Stimulated activated naive CD4-positive, alpha-beta T cell (primary cell): ENCODE measurements at places on chromosomes 1 and 21.
A peak's percentile ranks its signal among the peaks of the same experiment; 100 is the strongest.

DNA sequence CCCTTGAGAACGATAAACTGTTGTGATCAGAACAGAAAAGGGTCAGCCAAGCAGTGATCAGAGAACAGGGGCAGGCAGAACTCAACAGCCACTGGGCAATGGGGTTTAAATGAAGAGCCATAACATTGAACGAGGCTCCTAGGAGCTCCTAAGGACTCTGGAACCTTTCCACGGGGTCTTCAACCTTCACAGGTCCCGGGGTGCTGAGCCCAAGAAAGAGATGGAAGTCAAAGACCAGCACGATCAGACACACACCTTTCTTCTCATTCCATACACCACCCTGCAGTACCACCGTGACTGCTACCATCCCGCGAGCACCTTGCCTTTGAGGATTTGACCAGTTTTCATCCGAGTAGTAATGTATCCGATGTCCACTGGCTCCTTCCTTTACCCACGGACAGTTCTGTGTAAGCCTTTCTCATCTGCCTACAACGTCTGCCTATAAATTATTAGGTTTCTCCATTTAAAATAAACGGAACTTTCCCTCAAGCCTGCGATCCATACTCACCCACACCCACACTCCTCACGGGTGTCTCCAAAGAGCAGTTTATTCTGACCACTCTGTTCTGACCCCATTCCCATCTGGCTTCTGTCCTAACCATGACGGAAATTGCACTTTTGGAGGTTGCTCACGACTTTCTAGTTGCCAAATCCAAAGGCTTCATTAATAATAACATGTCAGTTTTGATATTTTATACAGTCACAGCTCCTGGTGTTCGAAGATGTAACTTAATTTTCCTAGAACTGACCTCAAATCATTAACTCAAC is 16.8 kb upstream of the HHAT start:
- no peak for DNase-seq

GRCh38 chr21:45320261-45321025 is 32.7 kb upstream of the POFUT2 start:
- no peak for DNase-seq

DNA sequence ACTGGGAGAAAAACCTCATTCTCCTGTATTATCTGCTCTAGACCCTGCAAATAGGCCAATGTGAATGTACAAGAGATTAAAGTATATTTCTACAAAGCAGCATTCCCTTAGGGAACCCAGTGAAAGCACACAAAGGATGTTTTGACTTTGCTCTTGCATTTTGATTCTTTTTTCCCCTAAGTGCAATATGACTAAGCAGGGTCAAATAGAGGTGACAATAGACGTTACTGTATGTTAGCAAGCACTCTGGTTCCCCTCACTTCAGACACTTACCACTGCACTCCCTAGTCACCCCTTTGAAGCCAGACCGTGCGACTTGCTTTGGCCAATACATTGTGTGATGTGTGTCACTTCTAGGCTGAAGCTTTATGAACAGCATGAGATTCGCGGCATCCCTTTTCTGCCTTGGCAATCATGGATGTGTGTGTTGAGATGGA is 209.7 kb downstream of the RHOU start:
- no peak for DNase-seq

GRCh38 chr1:43653339-43653738 is 3.4 kb downstream of the KDM4A start:
- DNase-seq, result no peak

- DNase-seq, result peak; percentile 81
These were observed at the start of gene ZNF684 for GRCh38 chr1:40531381-40532061. TSS of gene ZNF684 (plus strand) at chr1:40531637. CDS start at chr1:40533167, 1,530 bp downstream.

GRCh38 chr1:111197598-111198284 is 2.7 kb downstream of the DENND2D start:
- peak; percentile 73 for DNase-seq

DNA sequence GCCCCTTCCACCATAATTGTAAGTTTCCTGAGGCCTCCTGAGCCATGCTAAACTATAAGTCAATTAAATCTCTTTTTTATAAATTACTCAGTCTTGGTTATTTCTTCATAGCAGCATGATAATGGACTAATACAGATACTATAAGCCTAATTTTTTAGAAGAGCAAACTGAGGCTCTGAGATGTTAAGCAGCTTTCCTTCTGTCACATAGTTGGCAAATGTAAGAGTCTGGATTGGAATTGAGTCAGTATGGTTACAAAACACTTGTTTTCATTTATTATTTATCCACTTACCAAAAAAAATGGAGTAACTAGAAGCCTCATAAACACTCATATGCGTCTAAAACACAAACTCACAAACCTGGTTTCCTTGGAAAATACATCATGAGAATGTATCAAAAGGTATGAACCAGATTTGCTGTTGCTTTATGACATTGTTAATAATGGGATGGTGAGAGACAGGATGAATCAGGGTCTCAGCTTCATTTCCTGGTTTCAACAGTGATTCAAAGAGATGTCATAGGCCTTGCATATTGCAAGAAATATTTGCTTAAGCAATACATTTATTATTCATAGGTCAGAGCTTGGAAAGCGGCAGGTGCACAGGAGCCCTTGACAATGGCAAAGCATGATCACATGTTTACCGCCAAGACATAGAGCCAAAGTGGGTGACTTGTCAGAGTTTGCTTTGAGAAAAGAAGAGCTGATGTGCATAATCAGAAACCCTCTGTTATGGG is 221.5 kb downstream of the GRIK1 start:
- no peak for DNase-seq

DNA sequence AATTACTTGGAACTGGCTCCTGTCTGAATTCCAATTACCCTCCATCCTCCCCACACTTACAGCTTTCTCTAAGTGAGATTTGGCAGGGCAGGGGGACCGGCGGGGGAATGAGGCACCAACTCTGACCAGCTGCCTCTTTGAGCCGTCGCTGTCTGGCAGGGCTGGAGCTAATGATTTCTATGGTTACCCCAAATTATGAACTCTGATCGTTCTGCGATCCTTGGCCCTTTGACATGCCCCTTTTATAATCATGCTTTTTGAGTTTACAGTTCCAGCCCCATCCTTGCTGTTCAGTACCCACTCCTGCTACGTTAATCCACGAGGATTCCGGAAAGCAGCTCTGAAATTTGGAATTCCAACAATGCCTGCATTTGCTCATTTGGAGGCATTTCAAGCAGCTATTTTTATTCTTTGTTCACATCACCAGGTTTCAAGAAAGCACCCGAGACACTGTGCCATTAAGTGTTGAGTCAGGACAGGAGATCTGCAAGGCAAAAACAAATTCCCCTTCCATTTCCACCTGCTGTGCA is 54.6 kb upstream of the LBR start:
- no peak for DNase-seq

DNA sequence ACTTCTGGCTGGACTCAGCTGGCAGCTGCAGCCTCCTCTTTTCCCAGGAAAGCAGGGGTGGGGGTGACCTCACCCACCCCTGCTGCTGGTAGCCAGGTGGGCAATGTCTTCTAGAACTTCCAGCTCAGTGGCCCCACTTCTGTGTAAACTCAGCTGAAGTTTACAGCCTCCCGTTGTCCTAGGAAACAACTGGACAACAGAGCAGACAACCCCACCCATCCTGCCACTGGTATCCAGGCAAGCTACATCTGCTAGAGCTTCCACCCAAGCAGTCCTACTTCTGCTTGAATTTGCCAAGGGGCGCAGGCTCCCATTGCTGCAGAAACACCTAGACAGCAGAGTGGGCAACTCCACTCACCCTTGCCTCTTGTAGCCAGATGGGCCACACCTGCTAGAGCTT is 309.6 kb upstream of the BEND5 start:
- DNase-seq, result no peak

- peak; percentile 7 for DNase-seq
These were observed 4.1 kb upstream of the CACNA1E start for GRCh38 chr1:181479137-181479745.

DNA sequence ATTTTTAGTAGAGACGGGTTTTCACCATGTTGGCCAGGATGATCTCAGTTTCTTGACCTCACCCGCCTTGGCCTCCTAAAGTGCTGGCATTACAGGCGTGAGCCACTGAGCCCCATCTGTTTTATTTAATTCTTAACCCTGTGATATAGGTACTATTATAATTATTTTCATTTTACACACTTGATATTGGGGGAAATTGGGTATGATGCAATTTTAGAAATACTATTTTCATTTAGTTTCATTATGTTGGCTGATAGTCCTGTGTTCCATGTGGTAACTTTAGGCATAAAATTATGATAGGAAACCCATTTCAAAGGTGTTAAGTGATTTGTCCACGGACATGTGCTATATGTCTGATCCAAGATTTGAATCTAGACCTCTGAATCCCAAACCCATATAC is 61.1 kb downstream of the SPEN start:
- DNase-seq, result no peak

- no peak for DNase-seq
These were observed 1.8 kb downstream of the NHLH2 start for GRCh38 chr1:115839029-115839678.

DNA sequence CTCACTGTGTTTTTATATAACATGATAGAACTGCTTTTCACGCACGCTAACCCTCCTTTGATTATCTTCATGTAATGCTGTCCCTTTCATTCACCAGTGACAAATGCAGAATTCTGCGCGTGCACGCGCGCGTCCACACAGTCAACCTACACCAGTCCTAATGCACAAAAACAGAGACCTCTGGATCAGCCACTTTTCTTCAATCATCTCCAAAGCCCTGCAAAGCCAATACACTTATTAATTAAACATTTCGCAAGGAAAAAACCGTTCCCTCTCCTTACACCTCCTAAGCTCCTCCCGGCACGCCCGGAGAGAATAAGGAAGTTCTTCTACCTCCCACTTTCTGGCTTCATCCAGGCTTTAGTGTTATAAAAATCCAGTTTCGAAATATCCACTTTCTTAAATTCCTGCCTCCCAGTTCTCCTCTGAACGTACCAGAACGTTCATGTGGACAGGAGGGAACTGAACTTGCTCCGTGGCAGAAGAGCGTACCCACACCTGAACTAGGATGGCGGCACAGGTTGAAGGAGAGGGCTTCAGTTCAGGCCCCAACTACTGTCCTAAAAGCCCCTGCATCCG is 4.6 kb downstream of the LMX1A start:
- no peak for DNase-seq

GRCh38 chr1:72635719-72636118 is 353.4 kb upstream of the NEGR1 start:
- no peak for DNase-seq

- peak; percentile 3 for DNase-seq
These were observed 89.0 kb upstream of the PPM1J start for GRCh38 chr1:112803906-112804762.

- no peak for DNase-seq
These were observed 50.6 kb upstream of the SLC45A1 start for GRCh38 chr1:8267307-8267706.

DNA sequence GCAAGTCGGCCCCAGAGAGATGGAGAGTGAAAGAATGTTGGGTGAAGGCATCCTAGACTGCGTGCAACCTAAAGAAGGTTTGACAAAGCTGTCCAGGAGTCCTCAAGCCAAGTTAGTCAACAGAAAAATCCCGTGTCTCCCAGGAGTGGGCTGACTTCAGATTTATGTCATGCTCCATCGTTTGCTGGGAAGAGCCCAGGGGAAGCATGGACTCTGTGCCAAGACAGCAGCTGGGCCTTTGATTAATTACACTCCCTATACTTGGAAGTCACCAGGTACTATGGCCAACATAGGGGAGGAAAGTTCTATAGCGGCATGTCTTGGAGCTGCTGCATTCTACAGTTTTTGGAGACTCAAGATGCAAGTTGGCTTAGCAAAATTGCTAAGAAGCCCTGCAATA is 247.4 kb downstream of the KAZN start:
- DNase-seq, result no peak

- no peak for DNase-seq
These were observed 70.4 kb upstream of the ACTRT2 start for GRCh38 chr1:2950926-2951305.

DNA sequence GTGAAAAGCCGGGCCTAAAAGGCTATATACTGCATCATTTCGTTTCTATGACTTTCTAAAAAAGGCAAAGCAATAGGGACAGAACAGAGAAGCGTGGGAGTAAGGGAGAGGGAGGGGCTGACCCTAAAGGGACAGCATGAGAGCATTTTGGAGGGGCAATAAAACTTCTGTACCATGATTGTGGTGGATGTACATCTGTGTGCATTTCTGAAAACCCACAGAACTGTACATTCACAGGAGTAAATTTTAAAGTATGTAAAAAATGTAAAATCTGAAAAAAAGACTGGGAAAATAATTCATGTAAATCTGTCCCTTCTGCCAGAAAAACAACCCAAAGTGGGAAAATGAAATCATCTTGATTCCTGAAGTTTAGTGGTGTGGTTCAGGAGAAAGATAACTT is 235.4 kb downstream of the CENPF start:
- DNase-seq, result no peak

GRCh38 chr1:221664253-221664652 is 77.6 kb downstream of the DUSP10 start:
- no peak for DNase-seq

- peak; percentile 28 for DNase-seq
These were observed 5.5 kb upstream of the FOXD2 start for GRCh38 chr1:47432071-47433036.
